ENCODE measurements at places on chromosomes 3 and 15.

DNA sequence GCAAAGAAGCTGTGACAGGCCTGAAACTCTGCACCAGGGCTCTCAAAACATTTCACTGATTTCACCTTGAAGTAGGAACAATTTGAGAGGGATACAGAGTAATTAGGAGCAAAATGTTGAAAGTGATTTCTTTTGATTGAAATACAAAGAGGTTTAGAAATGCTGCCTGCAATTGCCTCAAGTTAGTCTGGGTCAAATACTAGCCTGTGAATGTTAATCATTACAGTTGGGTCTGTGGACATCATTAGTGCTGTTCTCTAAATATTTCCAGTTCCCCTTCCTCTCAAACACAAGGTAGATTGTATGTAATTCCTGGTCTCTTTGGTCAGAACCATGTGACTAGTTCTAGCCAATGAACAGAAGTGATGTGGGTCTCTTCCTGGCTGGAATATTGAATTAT is 152.3 kb upstream of the TSC22D2 start:
- no peak for DNase-seq

- no peak for DNase-seq
Measured at GRCh38 chr15:84797212-84797611, 19.9 kb upstream of the ALPK3 start.

DNA sequence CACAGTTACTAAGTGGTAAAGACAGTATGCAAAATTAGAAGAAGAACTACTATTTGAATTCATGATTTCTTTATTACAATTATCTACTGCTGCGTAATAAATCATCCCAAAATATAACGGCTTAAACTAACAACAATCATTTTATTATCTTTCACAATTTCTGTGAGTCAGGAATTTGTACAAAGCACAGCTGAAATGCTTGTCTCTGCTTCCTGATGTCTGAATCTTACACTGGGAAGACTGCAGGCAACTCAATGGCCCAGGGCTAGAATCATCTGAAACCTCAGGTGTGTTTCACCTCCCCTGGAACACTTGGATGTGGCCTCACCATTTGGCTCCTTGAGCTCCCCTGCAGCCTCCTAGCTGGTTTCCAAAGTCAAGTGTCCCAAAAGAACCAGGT is 145.1 kb downstream of the MAGI1 start:
- no peak for DNase-seq

DNA sequence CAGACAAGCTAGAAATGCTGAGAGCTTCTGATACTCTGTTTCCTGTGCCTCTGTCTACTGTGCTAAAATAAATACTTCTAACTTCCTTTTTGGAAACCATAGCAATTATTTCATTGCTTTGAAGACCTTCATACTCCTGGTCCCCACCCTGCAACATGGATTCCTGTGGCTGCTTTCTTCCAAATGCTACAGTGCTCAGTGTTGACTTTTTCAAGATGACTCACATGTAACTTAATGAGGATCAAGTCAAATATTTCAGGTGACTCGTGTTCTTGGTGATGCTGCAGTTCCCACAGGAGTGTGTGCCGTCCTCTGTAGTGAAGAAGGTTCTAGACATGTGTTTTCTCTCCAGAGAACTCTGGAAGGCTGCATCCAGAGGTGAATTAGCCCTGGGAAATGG is 288.6 kb downstream of the CLSTN2 start:
- DNase-seq = no peak

GRCh38 chr3:174440253-174440701 is 418.9 kb upstream of the NAALADL2 start:
- no peak for DNase-seq

DNA sequence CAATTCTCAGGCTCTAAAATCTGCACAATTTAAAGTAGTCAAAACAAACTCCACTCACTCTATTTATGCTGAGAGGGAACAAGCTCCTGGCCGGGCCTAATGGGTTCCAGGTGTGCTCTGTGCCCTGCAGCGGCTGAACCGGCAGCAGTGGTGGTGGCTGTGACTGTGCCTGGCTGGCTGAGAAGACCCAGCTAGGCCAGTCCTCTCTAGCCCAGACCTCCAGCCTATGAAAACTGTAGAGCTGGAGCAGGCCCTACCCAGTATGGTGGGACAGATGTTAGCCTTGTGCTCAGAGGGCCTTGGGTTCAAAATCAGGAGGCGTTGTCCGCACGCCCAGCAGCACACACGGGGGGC is 37.0 kb downstream of the EPHB3 start:
- DNase-seq = no peak

DNA sequence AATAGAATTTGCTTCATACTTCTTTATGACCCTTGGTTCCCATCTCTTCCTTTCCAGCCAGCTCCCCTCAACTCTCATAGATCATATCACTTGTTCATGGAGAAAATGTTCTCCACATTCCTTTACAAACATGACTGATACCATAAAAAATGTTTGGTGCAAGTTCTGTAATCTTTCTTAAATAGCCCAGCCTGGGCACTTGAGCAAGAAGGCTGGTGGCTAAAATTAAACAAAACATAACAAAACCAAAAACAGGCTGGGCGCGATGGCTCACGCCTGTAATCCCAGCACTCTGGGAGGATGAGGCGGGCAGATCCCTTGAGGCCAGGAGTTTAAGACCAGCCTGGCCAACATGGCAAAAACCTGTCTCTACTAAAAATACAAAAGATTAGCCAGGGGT is 8.9 kb upstream of the POLR2M start:
- no peak for DNase-seq

- DNase-seq = no peak
Measured at GRCh38 chr15:38650936-38651327, 86.3 kb upstream of the RASGRP1 start.

DNA sequence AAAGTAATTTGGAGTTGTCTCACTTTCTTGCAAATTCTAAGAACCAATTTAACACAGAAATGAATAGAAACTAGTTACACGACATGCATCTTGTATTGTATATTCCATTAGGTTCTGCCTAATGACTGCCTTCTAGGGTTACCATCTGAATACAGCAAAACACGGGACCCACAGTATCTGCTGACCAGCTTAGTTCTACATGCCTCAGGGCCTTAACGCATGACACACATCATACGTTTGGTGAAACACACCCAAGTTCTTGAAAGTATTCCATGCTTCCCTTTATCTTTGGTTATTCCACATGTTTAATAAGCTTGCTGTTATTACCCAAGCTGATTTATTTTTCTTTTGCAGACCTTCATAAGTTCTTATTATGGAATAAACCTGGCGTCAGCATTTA is 27.9 kb downstream of the APH1B start:
- no peak for DNase-seq

GRCh38 chr15:86231864-86232721 is 152.4 kb downstream of the AGBL1 start:
- DNase-seq = peak; percentile 39

- no peak for DNase-seq
Measured at GRCh38 chr15:44265757-44266156, 22.8 kb upstream of the GOLM2 start.

DNA sequence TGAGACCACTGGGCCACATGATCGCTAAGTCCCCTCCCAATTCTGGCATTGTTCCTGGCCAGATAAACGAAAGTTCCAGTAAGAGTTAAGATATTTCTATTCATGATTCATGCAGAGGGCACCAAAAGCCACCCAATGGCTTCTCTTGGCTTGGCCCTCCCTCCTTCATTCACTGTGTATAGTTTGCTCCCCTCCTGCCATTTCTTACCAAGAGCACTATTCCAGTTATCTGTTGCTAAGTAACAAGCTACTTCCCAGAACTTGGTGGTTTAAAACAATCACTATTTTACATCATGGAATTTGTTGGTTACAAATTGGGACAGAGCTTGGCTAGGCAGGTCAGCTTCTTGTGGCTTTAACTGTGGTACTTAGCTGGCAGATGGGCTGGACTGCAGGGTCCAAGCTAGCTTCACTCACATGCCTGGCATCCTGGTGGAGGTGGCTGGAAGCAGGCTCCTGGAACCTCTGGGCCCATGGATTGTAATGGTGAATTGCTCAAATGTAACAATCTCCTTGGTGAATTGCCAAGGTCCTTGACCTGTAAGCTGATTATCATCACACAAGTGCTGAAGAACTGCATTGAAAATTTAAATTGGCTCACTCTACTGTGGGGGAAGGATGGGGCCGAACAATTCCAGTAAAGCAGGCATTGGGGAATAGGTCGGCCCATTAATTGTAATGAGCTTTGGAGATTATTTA is 16.6 kb downstream of the EAF1 start:
- DNase-seq = no peak

GRCh38 chr3:59056706-59057105 is 6.9 kb upstream of the CFAP20DC start:
- no peak for DNase-seq

GRCh38 chr3:191136347-191136746 is 62.7 kb upstream of the OSTN start:
- DNase-seq = no peak

Data from CD4-positive, alpha-beta memory T cell (primary cell).